Body of pancreas (tissue), 4 donors: ENCODE measurements at places on chromosomes 1 and 21. TPM values are rescaled to one million over a fixed set of nuclear protein-coding genes. Genes with fewer than 3 reads are reported as not detected.
A peak's percentile ranks its signal among the peaks of the same experiment; 100 is the strongest.

Gene FASLG
- total RNA-seq, result not detected

Gene VANGL2
- total RNA-seq, result 7.8 TPM

DNA sequence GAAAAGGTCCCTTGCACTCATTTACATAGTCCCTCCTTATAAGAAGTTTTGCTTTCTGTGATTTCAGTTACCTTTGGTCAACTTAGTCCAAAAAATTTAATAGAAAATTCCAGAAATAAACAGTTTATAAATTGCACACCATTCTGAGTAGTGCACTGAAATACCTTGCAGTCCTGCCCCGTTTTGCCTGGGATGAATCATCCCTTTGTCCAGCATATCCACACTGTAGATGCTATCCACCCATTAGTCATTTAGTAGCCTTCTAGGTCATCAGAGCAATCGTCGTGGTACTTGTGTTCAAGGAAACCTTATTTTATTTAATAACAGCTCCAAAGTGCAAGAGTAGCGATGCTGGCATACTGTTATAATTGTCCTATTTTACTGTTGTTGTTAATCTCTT, 38.0 kb downstream of the SPRTN start:
- H3K4me3 ChIP-seq, result no peak overlapping the region
- no peak for DNase-seq
- peaks cover 23% of the 10 kb centered on the region for H3K4me1 ChIP-seq

DNA sequence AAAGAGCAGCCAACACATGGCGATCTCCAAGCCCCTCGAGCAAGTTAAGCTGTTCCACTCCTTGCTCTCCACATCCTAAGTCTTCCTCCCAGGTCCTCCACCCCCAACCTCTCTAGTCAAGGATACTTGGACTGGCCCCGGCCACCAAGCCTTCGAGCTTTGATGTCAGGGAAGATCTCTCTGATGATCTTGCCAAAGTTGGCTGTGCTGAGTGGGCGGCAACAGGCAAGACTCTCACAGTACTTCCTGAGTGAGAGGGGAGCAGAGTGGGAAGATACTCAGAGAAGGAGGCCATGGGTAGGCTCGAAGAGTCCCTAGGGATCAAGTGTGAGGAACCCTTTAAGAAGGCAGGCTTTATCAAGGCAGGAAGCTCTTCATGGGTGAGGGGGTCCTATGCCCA, 2.8 kb downstream of the RFX5 start:
- H3K27ac ChIP-seq, result no peak overlapping the region
- no peak for DNase-seq
- peaks cover 14% of the 10 kb centered on the region for H3K4me1 ChIP-seq
- H3K36me3 ChIP-seq, result no peaks in the 10 kb centered on the region
- no peaks in the 10 kb centered on the region for H3K27me3 ChIP-seq

GRCh38 chr1:15282038-15282437, 35.0 kb downstream of the FHAD1 start:
- no peaks in the 10 kb centered on the region for H3K36me3 ChIP-seq
- H3K27me3 ChIP-seq, result no peaks in the 10 kb centered on the region
- H3K27ac ChIP-seq, result peak overlapping the region; percentile 92
- peaks cover 49% of the 10 kb centered on the region for H3K4me1 ChIP-seq
- no peak for DNase-seq

- no peaks in the 10 kb centered on the region for H3K36me3 ChIP-seq
- no peak overlapping the region for H3K4me3 ChIP-seq
Observed at GRCh38 chr1:99660496-99660895, 14.6 kb downstream of the PALMD start.
